ENCODE measurements at places on chromosomes 3 and 15.

GRCh38 chr3:44235604-44236484 lies 5.8 kb upstream of the TOPAZ1 start:
- peak; percentile 61 for DNase-seq

DNA sequence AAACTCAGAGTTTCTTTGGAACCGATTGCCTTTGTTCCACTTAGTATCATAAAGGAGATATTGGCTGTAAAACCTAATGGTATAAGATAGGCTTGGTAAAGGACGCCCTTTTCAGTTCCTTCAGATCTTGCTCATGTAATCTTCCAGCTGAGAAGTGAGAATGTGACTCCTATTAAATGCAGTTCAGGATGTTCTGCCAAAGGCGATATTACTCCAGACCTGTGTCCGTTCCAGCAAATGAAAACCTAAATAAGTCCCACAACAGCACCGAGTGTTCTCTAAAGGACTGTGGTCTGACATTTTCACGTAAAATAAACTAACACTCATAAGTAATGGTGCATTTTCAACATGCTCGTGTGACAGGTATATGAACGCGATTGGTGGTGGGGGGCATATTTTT lies 276.2 kb downstream of the FEZF2 start:
- no peak for DNase-seq

GRCh38 chr3:46423588-46423987 lies 16.5 kb downstream of the CCRL2 start:
- no peak for DNase-seq

DNA sequence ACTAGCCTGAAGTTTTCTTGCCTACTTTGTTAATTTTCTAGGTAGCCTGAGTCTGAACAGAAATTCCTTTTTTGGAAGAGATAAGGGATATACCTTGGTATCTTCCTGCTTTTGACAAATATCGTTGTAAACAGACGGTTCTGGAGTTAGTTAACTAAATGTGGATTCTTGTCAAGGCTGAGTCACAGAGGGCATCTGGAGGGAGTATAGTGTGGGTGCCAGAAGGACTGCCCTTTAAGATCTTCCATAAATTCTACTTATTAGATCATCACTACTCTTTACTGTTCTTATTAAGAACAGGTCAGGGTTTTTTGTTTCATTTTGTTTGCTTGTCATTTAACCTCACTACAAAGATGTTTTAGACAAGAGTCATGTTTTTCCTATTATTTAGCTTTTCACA lies 125.3 kb upstream of the SKOR1 start:
- no peak for DNase-seq

GRCh38 chr15:59879506-59880265 lies 124.4 kb upstream of the FOXB1 start:
- DNase-seq: no peak

DNA sequence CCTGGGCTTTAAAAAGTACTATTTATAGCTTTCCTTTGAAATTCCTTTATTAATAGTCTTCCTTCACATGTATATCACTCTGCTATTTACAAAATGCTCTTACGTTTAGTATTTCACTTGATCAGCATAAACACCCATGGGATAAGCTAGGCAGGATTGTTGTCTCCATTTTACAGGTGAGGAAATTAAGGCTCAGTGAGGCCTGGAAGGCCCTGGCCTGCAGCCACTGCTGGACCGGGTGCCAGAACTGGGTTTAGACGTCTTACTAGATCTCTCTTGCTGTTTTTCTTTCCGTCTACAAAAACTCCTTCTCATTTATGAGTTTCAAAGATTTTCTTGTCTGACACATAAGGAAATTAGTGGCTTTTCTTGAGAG lies 236.4 kb downstream of the LPP start:
- no peak for DNase-seq

GRCh38 chr15:63348392-63348791 lies 33.3 kb downstream of the CA12 start:
- DNase-seq: no peak

GRCh38 chr15:76239786-76240185 lies 71.5 kb downstream of the ETFA start:
- no peak for DNase-seq

DNA sequence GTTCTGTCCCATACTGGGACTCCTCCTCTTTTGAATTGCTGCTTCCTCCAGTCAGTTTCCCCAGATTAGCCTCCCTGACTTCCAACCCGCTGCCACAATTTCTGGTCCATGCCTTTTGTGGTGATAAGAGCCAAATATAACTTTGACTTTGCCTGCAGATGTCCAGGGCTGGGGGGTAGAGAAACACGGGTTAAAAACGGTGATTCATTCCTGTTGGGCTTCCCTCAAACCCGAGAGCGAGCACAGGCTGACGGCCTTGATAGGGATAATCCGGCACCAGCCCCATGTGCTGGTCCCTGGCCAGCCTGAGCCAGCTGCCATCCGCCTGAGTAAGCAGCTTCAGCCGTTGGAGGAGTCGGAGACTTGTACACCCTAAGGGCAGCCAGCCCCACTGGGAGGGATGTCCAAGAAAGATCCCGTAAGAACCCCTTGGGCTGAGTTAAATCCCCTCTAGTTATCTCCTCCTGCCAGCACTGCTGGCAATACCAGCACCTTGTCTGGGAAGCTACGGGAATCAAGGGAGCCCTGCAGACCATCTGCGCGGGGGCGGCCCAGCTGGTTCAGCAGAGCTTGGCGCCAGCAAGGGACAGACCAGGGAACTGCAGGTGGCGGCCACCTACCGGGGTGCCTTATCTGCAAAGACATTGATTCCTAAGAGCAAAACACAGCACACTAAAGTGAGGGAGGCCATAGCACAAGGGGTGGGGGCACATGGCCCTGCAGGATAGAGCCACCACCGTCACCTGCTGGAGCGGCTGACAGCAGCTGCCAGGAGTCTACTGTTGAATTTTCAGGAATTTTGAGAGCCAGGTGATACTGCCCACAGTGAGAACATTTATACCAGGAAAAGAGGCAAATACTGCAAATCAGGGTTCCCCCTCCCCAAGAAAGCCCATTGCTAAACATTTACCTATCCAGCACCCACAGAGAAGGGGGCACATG lies 18.1 kb downstream of the CSPG4 start:
- DNase-seq: no peak

DNA sequence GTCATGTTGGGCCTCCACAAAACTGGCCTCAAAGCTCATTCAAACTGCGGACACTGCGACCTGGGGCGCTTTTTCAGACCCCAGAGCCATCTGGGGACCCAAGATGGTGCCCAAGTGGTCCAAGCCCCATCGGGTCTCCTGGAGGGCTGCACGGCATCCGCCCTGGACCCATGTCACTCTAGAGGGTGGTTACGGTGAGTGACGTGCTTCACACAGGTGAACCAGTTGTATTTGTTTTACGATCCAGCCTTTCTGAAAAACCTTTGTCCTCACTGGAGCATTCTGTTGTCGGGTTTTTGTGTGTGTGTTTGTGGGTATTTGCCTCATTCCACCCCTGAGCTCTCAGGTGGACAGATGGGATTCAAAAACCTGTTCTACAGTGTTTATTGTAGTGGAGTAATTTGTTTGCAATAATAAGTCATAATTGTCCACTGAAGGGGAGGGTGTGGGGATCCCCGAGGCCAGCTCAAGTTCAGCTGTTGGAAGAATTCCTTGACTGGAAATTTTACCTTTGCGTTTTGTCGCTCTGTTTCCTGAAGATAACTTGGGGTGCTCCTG lies 1.9 kb downstream of the SLC51A start:
- no peak for DNase-seq

DNA sequence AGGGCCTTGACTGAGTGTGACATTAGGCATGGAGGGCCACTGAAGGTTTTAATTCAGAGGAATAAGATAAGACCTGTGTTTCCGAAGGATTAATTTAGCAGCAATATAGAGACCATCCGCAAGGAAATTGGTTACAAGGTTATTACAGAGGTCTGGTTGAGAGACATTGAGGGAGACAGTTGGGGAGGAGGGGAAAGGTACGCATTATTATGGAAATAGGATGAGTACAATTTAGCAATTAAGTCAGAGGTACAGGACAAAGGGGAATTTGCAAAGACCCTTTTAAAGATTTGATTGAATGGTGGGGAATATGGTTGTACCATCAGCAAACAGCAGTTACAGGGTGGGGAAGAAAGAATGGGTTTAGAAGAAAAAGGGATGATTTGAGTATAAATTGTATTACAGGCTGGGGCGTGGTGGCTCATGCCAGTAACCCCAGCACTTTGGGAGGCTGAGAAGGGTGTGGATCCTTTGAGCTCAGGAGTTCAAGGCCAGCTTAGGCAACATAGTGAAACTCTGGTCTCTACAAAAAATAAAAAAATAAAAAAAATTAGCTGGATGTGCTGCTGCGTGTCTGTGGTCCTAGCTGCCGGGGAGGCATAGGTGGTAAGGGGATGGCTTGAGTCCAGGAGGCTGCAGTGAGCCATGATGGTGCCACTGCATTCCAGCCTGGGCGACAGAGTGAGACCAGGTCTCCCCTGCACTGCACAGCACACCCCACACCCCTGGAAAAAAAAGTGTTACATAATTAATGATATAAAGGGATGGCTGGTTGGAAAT lies 11.3 kb downstream of the ARL8B start:
- no peak for DNase-seq

DNA sequence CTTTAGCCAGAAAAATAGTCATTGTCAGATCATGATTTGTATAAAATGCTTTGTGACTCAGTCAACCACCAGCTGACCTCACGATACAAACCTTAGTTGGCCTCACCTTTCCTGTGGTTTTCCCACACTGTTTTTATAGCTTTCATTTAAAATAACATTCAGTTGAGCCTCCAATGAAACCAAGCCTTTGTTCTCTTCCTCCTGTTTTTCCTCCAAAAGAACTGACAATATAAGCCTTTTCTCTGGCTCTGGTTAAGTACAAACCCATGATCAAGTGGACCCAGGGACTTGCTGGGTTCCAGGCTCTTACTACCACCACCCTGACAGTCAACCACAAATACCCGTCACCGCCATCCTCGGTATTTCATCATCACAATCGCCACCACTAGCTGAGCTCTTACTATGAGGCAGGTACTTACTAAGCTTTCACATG lies 81.7 kb downstream of the TAMM41 start:
- DNase-seq: no peak

DNA sequence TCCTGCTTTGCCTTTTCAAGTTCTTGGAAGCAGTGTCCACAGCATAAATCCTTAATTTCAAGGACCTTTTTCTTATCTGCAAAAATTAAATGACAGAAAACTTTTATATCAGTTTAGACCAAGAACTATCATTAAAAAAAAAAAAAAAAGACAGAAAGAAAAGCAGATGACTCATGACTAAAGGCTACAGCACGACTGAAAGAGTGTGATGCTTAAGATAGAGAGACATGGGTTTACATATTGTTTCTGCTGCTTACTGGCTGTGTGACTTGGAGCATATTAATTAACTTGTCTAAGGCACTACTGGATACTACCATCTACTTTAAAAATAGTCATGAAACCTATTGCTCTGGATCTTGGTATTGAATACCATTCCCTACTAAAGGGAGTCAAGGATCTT lies 62.3 kb downstream of the CEP152 start:
- DNase-seq: no peak

DNA sequence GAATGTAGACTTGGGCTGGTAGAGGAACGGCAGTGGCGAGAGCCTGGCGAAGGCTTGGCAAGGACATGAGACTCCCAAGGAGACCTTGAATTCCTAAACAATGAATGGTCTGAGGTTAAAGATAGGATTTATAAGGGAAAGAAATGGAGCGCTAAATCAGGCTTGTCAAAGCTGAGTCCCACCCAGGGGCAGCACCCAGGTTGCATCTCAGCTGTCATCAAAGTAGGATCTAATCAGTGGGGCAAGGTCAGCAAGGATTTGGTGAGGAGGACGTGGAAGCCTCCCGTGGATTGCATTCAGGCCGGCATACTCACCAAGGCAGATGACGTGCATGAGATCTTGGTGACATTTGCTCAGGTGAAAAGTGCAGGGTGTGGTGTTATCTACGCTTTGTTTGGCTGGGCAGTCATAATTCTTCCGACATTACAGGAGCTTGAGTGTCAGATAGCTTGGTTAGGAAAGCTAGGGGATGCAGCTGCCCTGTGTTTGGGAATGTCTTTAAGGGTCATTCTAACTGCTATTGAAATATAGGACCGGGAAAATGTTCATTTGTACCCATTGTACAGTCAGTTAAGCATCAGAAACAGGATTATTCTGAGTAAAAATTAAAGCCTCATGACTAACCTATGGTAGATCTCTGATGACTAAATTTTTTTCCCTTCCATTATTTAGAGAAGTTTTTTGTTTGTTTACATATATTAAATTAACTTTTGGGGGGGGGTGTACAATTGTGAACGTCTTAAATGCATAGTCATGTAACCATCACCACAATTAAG lies 99.4 kb upstream of the TSC22D2 start:
- DNase-seq: no peak

GRCh38 chr3:186949281-186949982 lies 19.1 kb downstream of the ST6GAL1 start:
- no peak for DNase-seq

GRCh38 chr3:100002599-100003350 lies 111.5 kb downstream of the FILIP1L start:
- DNase-seq: no peak

DNA sequence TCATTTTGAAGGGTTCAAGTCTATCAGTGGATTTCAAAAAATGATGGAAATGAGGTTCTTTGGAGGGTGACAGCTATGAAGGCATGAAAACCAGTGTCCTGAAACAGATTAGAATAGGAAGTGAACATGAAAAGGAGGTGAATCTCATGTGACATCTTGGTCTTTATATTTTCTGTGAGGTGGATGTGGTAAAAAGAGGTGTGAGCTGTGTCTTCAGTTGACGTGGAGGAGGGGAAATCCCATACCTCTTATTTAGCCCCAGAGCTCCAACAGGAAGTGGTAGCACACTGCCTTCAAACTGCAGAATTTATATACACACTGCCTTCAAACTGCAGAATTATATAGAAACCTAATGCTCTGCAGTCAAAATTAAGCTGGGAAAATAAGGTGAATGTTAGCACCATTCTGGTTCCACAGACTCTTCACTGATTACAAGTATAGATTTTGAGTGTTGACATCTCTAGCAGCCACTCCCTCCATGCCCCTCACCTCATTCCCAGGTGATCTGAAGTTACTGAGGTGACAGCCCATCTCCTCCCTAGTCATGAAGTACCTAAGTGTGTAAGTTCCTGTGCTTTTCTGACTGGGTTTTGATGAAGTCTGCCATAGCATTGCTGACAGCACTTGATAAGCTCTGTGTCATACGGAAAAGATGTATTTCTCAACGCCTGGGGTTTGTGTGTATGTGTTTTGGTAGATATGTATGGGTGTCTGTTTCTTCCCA lies 2.7 kb downstream of the RAB8B start:
- peak; percentile 82 for DNase-seq

DNA sequence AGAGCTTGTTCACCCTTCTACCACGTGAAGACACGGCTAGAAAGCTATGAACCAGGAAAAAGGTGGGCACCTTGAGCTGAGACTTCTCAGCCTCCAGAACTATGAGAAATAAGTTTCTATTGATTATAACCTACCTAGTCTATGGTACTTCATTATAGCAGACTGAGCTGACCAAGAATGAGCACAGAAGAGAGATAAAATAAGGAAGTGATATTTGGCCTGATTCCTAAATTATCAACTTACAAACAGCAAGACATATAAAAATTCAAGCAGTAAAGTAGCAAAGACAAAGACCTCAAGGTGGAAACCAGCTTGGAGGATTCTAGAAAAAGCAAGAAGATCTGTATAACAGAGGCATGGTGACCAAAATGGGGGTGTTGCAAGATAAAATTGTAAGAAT lies 63.9 kb upstream of the OSTN start:
- DNase-seq: no peak

- DNase-seq: no peak
These were observed 340.8 kb upstream of the SUCLG2 start for GRCh38 chr3:67995206-67995605.

All from CD4-positive, alpha-beta T cell treated with Interleukin-4 for 1 hour (primary cell).